ENCODE measurements at places on chromosomes 12 and 14.

DNA sequence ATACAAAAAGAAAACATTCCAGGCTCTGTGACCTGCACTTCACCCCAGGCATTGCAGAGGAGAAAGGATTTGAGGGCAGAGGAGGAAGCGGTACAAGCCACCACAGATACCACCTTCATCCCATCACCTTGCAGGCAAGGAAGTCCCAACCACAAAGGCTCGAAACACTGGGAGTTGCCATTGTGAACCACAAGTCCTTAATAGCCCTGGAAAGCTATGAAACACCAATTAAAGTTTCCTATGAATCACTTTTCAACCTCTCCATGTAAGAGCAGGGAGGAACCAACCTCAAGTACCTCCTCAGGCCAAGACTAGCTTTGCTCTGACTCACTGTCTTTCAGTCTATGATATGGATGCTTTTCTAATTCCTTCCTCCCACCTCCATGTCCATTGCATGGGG lies 27.0 kb downstream of the MAP3K9 start:
- no peak for DNase-seq

DNA sequence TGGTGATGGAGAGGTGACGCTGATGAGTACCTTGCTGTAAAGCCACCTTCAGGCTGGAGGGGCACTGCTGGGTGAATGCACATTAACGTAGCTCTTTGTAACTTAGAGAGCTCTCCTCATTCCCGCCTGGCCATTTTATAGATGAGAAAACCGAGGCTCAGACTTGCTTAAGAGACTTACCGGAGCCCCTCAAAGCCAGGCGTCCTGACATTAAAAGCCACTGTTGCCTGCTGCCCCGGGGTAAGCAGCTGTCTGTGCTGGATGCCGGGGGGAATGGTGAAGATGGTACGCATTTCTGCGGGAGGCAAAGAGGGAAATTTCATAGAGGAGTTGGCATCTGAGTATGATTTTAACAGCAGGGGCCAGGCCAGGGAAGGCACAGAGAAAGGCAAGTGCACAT lies 49.6 kb upstream of the VRK1 start:
- no peak for DNase-seq

DNA sequence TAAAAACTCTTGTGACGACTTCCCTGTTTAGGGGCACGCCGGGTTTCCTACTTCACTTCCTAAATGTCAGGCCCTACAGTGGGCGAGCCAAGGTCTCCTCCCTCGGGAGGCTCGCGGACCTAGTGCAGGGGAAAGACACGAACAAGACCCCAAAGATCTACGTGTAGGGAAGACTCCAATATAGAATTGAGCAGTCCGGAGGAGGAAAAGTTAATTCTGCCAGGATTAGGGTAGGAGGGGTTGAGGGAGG lies 564 bp downstream of the ATXN3 start:
- DNase-seq, result no peak

DNA sequence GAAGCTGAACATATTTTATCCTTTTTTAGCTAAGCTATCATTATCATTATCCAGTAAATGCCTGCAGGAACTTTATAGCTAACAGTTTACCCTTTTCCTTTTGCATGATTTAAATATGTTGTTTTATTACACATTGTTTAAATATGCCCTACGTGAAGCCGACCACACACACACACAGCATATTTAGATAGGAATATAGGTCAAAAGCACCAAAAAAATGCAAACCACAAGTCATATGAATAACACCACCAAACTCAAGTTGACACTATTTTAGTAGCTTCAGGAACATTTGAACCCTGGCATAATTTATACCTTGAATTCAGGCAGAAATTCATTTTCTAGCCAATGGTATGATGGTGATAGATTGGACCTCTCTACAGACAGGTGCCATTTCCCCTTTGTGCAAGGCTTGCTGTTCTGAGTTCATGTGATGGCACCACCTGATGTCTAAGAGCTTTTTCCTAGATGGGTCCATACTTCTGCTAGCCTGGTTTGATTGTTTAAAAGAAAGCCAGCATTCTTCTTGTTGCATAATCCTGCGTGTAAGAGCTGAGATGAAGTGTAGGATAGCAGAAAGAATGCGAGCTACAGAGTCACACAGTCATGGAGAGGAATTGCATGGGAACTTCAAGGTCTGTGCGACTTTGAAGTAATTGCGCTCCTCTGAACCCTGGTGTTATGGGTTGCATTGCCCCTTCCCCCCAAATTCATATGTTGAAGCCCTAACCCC lies 454.8 kb upstream of the SOX5 start:
- no peak for DNase-seq

DNA sequence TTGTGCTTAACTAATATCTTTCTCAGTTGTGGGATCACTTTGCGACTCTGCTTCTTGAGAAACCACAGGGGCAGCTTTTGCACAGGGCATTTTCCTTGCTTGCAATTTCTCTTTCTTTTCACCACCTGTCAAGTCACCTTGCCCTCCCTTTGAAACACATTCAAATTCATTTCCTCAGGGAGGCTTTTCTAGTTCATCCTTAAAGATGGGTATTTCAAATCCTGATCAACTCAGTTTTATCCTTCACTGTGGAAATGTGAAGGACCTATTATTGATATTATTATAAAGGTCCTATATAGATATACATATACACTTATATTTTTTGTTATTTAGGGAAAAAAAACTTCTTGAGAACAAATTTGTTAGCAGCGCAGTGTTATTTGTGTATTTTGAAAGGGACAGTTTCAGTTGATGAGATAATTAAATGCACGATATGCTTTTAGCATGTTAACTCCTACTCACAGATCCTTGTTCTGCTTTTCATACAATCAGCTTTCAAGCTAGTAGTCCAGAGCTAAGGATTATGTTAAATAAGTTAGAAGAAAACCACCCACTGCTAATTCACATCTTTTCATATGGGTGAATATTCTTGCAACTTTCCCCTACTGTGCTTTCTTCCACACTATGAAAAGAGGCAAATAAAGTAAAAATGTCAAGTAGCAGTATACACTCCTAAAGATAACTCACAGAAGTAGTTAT lies 501.4 kb upstream of the RGS6 start:
- DNase-seq, result no peak

DNA sequence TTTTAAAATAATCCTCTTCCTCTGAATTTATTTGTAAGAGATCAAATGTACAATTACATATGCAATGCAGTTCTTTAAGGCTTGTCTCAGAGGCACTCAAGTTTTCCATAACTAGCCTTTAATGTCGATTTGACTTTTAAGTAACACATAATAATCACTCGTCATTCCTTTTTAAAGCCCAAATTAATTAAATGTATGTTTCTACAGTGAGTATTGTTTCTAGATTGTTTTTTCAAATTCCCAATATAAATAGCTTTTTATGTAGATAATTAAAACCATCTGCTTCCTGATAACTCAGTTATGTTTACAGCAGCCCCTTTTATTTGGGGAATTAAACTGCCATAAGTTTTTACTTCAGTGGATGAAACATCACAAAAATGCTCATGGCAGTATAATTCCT lies 185.1 kb downstream of the ETNK1 start:
- no peak for DNase-seq

GRCh38 chr12:50282721-50283228 lies 545 bp downstream of the LIMA1 start:
- DNase-seq, result peak; percentile 43

DNA sequence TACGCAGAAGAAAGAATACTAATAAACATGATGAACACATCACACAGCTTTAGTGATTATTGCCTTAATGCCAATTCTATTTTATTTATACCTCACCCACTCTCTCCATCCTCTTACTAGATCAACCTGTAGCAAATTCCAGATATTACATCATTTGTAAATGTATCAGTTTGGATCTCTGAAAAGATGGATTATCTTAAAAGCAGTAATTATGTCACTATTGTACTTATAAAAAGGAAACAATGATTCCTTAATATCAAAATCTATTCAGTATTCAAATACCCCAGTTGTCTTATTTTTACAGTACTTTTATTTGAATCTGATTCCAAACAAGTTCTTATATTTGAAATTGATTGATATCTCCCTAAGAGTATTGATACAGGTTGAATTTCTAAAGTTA lies 892.8 kb upstream of the MDGA2 start:
- DNase-seq, result no peak

- peak; percentile 57 for DNase-seq
These were observed 606 bp downstream of the EP400 start for GRCh38 chr12:131950182-131950913.

DNA sequence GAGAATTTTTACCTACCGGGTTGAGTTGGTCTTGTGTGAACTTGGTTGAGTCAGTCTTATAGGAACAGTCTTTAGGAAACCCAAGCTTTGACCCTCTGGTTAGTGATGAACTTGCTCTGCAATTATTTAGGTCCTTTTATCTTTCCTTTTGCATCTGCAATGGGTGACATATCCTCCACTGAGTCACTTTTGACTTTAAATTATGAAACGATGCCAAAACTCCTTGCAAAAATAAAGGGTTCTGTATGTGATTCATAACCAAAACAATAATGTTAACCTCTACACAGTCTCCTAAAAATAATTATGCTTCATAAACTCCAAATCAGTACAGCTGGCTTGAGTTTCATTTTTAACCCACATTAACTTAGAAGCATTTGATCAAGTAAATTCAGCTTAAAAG lies 979.4 kb downstream of the GALC start:
- no peak for DNase-seq

- DNase-seq, result no peak
These were observed 38.6 kb upstream of the MMP17 start for GRCh38 chr12:131789638-131790037.

DNA sequence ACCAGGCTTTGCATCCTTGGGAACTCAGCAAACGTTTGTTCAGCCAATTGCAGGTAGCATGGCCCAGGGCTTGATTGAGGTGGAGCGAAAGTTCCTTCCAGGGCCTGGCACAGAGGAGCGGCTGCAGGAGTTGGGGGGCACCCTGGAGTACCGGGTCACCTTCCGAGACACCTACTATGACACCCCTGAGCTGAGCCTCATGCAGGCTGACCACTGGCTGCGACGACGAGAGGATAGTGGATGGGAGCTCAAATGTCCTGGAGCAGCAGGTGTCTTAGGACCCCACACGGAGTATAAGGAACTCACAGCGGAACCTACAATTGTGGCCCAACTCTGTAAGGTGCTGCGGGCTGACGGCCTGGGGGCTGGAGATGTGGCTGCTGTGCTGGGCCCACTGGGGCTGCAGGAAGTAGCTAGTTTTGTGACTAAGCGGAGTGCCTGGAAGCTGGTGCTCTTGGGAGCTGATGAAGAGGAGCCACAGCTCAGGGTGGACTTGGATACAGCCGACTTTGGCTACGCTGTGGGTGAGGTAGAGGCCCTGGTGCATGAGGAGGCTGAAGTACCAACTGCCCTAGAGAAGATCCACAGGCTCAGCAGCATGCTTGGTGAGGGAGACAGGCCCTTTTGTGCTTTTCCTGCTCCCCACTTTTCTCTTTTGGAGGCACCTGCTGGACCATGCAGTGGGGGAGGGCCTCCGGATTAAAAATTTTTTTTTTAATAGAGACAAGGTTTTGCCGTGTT lies 799 bp downstream of the THTPA start:
- DNase-seq, result no peak

DNA sequence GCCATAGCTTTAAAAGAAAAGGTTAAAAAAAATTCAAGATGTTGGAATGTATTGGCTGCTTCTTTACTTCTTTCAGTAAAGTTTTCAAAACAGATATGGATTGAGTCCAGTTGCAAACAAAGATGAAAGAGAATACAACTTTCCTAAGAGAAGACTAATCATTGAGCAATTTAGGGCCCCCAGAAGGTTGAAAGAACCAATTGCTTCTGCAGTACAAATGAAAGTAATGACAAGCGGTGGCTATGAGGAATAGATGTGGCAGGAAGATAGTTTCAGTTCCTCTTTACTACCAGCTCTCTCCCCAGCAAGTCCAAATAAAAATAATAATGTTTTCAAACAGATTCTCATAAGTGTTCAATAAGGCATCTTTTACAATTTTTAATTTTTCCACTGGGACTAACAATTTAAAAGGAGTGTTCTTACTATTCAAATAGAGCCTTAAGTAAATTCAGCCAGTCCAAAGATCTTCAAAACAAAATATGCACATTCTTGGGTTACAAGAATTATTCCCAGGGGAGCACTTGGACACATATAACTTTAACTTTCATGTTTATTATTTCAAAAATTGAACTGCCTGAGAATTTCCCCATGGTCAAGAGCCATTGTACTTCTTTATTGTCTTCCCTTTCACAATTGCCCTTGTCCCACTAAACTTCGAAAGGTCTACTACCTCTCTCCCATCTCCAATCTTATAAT lies 62.3 kb upstream of the PPP1R12A start:
- DNase-seq, result no peak

GRCh38 chr12:48988030-48988649 lies 10.0 kb downstream of the WNT1 start:
- DNase-seq, result peak; percentile 32

- DNase-seq, result peak; percentile 76
These were observed 18.4 kb downstream of the TMPO start for GRCh38 chr12:98533723-98534251.

- no peak for DNase-seq
These were observed 22.7 kb upstream of the BEGAIN start for GRCh38 chr14:100609941-100610391.

GRCh38 chr14:49930720-49931119 lies 37.8 kb downstream of the ARF6 start:
- DNase-seq, result no peak

GRCh38 chr14:57560681-57561080 lies 67.0 kb upstream of the CCDC198 start:
- peak; percentile 10 for DNase-seq

- no peak for DNase-seq
These were observed 1007.4 kb upstream of the NOVA1 start for GRCh38 chr14:27605282-27605681.

DNA sequence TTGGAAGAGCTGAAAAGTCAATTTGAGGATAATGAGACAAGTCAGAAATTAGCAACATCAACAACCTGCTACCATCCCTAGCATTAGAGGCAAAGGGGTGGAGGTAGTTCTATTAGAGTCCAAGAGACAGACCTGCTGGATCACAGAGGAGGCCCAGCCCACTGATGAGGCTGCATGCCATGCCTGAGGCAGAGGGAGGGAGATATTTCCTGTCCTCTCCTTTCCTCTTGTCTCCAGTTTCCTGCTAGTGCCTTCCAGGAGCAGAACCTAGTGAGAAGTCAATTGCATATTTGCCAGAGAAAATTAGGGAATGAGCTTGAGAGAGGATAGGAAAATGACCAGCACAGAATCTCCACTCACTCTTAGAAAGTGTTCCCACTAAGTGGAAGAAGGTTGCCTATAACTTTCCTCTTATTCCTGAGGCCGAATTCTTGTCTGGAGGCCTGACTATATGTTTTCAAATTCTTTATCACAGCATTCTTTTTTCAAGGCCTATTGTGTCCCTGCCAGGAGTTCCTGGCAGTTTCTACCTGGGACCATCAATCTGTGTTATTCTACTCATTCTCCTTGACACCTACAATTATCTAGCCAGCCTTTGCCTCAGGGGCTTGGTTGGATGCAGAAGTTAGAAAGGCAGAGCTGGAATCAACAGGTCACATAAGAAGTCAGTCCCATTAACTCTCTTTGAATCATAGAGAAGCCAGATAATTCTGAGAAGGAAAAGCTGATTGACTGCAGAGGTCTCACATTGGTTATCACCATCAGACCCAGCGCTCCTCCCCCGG lies 121.9 kb downstream of the EMP1 start:
- no peak for DNase-seq

Measured in large intestine (tissue), 12 donors.